IPS DF 6.9 (cell line): ENCODE measurements at places on chromosomes 4 and X.

DNA sequence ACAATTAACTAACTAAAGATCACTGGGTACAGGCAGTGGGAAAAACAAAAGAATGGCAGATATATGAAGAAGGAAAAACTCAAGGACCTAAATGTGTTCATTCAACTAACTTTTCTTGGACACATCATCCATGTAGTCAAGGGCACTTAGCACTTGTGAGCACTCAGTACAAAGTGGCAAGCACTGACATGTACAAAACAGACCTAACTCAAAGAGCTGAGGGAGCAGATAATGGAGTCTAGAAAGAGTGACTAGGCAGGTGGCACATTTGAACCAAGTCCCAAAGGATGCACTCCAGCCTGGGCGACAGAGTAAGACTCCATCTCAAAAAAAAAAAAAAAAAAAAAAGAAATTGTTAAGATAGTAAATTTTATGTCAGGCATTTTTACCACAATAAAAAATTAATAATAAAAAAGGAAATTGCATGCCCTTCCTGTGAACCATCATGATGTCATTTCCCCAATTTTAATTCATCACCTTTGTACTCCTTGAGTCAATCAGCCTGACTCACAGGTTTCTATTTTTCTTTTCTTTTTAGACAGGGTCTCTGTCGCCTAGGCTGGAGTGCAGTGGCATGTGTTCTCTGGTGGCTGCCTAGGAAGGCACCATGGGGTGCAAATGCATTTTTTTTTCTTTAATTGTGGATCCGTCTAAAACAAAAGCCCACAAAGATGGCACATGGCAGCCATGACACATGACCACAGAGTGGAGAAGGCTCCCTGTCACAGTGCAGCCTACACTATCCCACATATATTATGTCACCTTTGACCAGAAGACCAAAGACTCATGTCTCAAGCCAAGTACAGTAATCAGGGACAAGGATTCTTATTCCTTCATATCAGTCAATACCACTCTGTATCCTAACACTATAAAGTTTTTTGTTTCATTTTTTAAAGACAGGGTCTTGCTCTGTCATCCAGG lies 91.9 kb downstream of the CHST7 start:
- DNase-seq = no peak

GRCh38 chr4:10482913-10483312 lies 25.7 kb upstream of the ZNF518B start:
- DNase-seq = no peak

GRCh38 chrX:68199062-68199848 lies 234.0 kb downstream of the OPHN1 start:
- DNase-seq = no peak

- DNase-seq = no peak
These were observed 205.3 kb downstream of the SPOCK3 start for GRCh38 chr4:167028976-167029375.

DNA sequence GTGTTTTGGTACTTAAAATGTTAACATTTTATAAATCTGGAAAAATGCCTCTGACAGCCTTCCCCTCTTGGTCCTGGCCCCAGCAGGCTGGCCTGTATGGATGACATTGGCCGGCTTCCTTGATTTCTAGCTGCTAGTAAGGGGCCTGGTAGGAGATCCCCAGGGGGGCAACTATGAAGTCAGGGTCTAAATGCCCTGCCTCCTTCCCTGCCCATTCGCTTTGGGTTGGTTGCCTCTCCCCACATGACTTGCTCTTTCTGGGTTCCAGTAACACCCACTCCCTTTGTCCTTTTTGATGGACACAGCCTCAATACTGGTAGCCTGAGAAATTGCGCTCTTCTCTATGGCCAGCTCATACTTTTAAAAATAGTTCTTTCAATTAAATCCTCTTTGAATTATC lies 78.0 kb upstream of the MAD2L1 start:
- no peak for DNase-seq

- no peak for DNase-seq
These were observed 468.7 kb upstream of the FAM241A start for GRCh38 chr4:111676533-111676932.

DNA sequence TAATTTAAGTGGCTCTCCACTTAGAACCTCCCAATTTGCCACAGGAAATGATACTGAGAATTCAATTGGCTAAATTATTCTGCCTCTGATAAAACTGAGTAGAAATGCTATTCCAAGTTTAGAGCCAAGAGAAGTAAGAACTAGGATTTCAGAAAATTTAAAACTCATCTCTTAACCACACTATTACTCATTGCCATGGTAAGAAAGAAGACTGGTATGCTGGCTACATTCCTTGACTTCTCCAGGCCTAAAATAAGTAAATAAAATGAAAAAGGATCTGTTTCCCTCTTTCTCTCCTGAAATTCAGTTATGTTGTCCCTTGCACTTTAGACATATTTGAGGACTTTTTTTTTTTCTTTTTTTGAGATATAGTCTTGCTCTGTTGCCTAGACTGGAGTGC lies 23.3 kb downstream of the ZNF280C start:
- no peak for DNase-seq

DNA sequence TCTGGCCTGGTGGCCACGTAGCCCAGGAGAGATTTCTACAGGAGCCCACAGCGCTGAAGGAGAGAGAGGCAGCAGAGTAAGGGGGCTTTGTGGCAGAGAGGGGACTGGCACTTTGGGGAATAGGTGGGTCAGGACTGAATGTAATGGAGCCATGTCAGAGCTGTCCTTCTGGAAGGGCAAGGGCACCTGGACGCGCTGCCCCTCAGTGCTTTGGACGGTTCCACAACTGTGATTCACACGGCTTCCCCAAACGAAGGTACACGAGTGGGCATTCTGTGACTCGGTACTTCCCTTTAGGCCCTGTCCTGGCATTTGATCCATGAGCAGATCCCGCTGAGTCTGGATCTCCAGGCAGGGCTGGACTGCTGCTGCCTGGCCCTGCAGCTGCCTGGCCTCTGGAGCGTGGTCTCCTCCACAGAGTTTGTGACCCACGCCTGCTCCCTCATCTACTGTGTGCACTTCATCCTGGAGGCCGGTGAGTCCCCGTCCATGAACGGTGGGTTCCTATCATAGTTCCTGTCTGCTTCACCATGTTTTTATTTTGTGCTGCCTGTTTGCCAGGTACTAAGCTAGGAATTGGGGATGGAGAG lies 35.2 kb upstream of the MSANTD1 start:
- no peak for DNase-seq

GRCh38 chrX:101176439-101176838 lies 43.1 kb upstream of the DRP2 start:
- DNase-seq = no peak

DNA sequence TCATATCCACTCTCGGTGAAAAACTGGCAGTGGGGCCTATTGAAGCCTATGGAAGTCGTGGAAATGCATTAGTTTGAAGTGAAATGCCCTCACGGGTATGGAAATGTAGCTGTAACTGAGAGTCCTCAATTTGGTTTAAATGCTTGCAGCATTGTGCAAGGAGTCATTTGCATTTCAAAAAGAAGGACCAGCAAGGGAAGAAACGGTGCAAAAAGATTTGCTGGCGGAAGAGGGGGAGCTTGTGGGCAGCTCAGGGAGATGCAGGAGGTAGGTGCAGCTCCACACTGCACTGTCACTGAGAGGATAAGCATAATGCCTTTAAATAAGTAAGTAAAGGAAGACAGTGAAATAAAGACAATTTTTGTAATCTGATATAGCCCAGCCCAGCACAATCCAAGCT lies 400.4 kb upstream of the DIPK2B start:
- peak; percentile 20 for DNase-seq

DNA sequence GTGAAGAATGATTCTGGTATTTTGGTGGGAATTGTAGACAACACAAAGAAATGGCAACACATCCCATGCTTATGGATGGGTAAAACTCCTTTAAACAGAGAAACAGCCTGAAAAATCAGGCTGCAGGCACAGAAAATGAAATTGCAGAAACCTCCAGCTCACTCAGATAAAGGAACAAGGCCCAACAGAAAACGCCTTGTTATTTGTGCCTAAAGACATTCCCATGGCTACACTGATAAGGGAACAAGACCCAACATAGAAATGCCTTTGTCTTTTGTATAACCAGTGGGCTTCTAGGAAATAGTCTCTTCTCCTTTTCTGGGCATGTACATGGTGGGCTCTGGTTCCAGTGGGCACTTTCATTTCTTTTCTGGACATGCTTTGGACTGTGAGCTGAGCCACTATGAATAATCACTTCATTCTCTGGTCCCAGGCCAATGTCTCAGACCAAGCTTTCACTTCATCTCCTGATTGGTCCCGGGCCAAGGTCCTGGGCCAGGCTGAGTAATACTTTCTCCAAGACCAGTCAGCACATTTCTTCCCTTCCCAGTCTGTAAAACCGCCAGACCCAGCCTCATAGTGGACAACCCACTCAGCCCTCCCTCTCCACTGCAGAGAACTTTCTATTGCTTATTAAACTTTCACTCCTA lies 160.5 kb downstream of the TBX22 start:
- DNase-seq = no peak

DNA sequence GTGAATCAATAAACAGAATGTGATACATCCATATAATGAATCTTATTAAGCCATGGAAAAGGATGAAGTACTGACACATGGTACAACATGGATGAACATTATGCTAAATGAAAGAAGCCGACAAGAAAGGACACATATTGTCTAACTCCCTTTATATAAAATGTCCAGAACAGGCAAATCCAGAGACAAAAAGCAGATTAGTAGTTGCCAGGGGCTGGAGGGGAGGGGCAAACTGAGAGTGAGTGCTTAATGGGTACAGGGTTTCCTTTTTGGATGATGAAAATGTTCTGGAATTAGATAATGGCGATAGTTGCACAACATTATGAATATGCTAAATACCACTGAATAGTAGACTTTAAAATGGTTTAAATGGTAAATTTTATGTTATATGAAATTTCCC lies 17.4 kb downstream of the ADGRG4 start:
- no peak for DNase-seq
